ENCODE measurements at places on chromosomes 3 and 15.

DNA sequence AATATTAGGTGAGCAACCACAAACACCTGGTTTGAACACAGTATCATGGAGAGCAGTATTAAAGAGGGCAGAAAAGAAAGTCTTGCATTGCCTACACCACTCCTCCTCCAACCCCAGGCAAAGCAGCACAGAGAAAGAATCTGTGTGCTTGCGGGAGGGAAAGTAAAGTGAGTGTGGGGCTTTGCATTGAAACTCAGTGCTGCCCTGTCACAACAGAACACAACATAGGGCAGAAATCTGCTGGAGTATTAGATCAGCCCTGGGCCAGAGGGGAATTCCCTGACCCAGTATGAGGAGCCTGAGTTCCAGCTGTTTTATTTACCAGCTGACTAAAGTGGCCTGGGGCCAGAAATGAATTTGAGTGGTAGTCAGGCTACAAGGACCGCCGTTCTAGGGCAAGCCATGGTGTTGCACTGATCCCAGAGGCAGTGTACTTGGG lies 75.5 kb downstream of the SPATA16 start:
- DNase-seq, result no peak

DNA sequence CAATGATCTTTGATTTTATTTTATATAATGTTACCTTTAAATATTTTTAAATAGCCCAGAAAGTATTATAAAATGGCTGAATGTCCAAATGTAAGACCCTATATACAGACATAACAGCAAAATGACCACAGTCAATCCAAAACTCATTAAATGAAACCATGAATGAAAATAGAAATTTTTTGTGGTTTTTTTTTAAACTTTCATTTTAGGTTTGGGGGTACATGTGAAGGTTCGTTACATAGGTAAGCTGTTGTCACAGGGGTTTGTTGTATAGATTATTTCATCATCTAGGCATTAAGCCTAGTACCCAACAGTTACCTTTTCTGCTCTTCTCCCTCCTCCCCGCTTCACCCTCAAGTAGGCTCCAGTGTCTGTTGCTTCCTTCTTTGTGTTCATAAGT lies 108.8 kb downstream of the FAIM start:
- DNase-seq, result no peak

DNA sequence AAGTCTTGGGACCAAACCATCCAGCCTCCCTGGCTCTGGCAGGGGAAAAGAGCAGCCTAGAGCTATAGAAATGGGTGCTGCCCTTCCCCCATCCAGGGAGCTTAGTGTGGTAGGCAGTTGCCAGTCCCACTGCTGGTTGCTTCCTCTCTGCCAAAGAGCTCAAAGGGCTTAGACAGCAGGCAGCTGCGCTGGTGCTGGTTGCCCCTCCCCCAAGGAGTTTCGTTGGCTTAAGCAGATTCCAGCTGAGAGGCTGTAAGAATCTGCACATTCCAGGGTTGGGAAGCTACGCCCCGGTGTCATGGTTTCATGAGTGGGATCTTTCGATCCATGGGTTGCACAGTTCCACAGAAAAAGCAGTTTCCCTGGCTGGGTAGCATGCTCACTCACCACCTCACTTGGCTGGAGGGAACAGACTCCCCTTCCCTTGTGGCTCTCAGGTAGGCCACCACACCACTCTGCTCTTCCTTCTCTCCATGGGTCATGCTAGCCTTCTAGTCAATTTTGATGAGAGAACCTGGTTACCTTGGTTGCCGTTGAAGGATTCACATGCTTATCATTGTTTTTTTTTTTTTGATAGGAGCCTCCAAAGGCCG lies 195.1 kb downstream of the EPHA6 start:
- DNase-seq, result no peak

- no peak for DNase-seq
These were observed 4.9 kb downstream of the NT5DC2 start for GRCh38 chr3:52528586-52529375.
